ENCODE measurements at places on chromosomes 7 and 10. TPM values are rescaled to one million over a fixed set of nuclear protein-coding genes. Genes with fewer than 3 reads are reported as not detected.

DNA sequence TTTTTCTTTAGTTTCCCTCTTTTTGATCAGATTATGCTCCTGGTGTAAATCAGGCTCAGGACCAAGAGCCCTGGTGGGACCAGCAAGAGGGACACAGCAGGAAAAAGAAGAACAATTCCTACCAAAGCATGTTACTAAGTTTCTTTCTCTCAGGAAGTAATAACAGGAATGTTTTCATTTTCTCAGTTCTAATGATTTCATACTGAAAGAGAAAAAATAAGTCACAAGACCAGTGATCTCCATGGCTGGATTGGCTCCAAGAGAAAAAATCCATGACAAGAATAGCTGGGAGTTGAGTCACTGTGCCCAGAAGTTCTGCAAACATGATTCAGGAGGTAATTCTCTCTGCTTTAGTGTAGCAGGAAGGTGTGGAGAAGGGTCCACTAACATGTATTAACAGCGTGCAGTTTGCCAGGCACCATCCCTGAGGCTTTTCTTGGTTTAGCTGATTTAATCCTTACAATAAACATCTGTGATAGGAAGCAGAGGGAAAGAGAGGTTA, 23.8 kb upstream of the IFIT2 start:
- DNase-seq = no peak

DNA sequence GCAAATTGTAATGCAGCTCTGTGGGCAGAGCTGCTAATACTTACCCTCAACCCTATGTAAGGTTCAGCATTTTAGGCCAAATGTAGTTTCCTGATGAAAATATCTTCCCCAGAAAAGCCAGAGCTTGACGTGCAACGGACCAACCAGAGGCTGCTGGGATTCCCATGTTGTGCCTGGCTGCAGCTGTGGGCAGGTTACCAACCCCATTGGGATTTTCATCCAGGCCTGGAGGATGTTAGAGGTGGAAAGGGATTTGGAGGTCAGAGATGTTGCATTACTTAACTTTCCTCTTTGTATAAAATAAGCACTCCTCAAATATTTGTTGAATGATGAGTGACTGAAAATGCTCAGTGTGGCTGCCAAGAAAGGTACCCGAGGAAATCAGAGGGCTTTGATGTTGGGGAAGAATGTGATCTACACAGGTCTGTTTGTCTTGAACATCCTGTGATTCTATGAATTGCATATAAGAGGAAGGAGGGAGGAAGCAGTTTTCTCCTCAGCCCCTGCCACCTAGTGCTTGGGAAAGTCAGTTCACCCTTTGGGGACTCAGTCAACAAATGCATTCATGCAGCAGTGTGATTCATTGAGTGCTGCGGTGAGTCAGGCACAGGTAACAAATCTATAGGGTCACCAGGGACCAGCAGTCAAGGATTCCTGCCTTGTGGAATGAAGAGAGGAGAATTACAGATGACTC, 487.2 kb downstream of the RPS24 start:
- no peak for DNase-seq

DNA sequence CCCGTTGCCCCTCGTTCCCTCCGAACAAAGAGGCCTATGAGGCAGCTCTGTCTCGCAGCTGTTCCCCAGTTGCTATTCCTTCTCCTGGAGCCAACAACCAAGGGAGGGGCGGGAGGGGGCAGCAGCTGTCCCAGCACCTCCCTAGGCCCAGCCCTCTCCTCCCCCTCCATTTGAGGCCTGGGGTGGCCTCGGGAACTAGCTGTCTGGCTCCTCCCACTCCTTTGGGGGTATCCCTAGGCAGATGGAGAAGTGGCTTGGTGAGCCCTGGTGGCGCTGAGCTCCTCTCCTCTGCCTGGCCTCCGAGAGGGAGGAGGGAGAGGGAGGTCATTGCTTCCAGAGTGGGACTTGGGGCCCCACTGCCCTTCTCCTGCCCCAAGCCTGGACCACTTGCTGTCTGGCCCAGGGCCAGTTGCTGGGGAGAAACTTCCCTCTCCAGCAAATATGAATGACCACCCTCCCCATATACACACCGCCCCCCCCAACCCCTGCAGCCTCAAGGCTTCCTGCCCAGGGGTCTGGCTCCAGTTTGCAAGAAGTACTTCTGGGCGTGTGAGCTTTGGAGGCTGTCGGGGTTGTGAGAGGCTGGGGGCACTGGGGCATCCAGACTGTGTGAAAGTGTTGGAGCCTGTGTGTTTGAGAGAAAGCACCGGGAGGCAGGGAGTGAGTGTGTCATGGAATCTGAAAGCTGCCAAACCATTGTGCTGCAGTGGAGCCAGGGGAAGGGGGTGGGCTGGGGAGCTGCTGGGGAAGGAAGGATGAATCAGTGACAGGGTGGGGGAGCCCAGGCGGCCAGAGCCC, 3.1 kb downstream of the FLNC start:
- DNase-seq = no peak

DNA sequence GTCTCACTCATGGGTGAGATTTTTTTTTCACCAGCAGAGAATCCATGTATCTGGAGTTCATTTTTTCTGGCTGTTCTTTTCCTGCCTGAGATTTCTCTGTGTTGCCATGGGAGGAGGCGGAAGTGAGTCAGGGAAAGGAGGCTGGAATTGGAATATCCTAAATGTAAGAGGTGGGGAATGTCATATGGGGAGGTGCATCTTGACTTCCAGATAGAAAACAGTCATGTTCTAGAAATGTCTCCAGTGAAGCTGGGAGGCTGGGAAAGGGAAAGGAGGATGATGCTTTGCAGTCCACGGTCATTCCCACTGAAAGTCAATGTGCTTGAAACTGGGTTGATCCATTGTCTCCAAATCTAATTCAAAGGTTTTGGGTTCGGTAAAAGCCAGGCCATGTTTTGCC, 39.7 kb upstream of the HPS1 start:
- DNase-seq = no peak

DNA sequence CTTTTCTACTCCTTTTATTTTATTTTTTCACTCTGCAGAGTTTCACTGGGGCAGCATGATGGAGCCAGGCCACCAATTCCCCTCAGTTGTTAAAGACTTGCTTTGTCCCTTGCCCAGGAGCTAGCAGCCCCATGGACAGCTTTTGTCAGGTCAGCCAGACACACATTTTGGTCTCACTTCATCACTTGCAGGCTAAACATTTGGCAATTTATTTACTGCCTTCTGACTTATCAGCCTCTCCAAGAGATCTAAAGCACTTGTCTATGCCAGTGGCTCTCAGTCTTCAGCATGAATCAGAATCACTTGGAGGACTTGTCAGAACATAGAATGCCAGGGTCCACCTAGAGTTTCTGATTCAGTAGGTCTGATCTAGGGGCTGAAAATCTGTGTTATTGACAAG, 66.4 kb upstream of the GDF10 start:
- DNase-seq = no peak

The ADAM12 gene
- polyA plus RNA-seq = not detected

The NEURL1 gene
- polyA plus RNA-seq = 0.73 TPM

DNA sequence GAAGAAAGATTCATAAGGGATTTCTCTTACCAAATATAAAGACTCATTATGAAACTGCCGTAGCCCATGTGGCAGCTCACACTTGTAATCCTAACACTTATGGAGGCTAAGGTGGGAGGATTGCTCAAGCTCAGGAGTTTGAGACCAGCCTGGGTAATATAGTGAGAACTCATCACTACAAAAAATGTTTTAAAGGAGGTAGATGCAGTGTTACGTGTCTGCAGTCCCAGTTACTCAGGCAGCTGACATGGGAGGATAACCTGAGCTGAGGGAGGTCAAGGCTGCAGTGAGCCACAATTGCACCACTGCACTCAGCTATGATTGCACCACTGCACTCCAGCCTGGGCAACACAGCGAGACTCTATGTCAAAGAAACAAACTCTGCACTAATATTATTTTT, 18.1 kb upstream of the DNA2 start:
- no peak for DNase-seq

The AMPH gene
- polyA plus RNA-seq = 0.07 TPM

DNA sequence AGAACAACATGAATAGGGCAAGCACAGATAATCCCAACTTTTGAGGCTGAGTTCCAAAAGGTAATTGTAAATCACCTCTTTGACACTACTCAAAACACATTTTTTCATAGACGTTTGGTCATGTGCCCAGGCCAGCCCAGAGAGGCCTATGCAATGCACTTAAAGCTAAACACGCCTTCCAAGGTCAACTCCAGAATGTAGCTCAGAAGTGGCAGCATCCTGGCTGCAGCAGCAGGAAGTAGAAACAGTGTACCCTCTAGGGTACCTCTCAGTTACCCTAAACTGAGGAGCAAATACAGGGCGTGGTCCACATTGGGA, 58.7 kb downstream of the OSBPL3 start:
- DNase-seq = no peak

The RBP3 gene
- polyA plus RNA-seq = not detected

GRCh38 chr10:79239924-79240581, 107.2 kb upstream of the PPIF start:
- no peak for DNase-seq

DNA sequence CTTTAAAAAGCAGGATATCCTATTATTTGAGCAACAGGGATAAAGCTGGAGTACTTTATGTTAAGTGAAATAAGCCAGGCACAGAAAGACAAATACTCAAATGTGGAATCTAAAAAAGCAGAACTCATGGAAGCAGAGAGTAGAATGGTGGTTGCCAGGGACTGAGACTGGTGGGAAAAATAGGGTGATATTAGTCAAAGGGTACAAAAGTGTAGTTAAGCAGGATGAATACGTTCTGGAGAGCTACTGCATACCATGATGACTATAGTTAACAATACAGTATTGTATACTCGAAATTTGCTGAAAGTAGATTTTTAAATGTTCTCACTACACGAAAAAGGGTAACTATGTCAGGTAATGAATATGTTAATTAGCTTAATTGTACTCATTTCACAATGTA, 125.5 kb upstream of the VSTM2A start:
- DNase-seq = no peak

GRCh38 chr10:117300671-117301070, 59.8 kb downstream of the SLC18A2 start:
- DNase-seq = no peak

- no peak for DNase-seq
Observed at GRCh38 chr7:28596245-28596935, 184.1 kb downstream of the CREB5 start.
